ENCODE measurements at places on chromosomes 11 and 22.

DNA sequence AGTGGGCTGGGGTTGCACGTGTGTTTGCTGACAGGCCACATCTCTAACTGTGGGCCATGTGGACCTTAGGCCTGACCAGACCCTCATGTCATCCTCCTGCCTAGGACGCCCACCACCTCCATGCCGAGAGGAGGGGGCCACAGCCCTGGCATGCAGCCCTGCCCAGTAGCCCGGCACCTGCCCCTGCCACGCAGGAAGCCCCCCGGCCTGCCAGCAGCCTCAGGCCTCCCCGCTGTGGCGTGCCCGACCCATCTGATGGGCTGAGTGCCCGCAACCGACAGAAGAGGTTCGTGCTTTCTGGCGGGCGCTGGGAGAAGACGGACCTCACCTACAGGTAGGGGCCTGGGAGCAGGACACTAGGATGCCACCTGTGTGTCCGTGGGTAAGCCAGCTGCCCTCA lies 6.4 kb downstream of the MMP11 start:
- no peak for DNase-seq

- no peak for DNase-seq
Observed at GRCh38 chr11:122050021-122050690, 65.9 kb downstream of the BLID start.

GRCh38 chr11:85826116-85826855 lies 15.3 kb upstream of the SYTL2 start:
- DNase-seq: no peak

DNA sequence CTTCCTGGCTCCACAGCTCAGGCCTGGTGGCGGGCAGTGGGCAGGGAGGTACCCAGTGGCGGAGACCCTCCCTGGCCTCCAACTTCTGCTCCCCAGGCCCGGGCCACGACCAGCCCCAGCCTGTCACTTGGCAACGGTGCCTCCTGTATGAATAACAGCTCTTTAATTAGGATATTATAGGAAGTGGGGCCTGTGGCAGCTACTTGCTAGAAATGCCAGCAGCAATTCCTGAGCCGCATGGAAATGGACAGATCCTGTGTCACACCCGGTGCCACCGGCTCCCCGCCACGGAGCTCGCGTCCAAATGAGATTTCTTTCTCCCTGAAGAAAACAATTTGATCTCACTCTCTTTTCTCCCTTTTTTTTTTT lies 104.5 kb downstream of the CHST1 start:
- peak; percentile 78 for DNase-seq

GRCh38 chr22:37188901-37189466 lies 937 bp upstream of the C1QTNF6 start:
- DNase-seq: no peak

DNA sequence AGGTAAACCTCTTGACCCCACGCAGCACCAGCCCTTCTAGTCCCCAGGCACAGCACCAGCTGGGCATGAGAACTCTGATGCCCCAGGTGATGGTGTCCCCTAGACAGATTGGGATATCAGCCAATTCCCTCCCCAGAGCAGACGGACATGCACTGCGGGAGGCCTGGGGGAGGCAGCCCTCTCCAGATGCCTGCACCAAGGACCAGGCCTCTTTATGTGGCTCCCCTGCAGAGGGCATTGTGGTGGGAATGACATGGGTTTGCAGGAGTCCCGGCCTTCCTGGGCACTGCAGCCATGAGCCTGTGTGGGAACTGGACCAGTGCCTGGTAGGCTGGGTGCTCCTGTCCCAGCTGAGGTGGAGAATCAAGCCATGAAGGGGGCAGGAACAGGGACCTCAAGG lies 25.9 kb downstream of the PPM1F start:
- peak; percentile 75 for DNase-seq

DNA sequence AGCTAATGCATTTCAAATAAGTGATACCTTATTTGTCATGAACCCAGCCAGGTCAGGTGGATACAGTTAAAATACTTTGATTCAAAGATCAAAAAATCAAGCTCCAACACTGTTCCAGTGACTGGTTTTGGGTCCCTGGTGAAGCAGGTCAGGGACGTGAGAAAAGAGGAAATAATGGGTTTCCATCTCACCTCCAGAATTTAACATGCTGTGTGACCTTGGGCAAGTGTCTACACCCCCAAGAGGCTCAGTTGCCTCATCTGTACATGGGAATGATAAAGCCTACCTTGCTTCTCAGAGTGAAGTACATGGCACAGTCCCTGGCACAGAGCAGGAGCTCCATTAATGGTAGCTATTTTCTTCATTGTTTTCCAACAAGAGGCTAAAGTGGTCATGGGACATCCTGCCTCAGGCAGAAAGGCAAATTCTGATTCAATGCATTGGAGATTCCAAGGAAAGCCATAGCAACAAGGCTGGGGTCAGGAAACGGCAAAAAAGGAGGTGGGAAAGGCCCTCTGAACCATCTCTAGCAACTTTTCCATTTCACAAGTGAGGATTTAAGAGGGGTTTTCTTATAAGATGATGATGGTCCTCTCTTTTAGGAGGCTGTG lies 108.5 kb downstream of the CSNK2A3 start:
- no peak for DNase-seq

GRCh38 chr11:35334385-35335090 lies 84.8 kb downstream of the SLC1A2 start:
- DNase-seq: no peak

DNA sequence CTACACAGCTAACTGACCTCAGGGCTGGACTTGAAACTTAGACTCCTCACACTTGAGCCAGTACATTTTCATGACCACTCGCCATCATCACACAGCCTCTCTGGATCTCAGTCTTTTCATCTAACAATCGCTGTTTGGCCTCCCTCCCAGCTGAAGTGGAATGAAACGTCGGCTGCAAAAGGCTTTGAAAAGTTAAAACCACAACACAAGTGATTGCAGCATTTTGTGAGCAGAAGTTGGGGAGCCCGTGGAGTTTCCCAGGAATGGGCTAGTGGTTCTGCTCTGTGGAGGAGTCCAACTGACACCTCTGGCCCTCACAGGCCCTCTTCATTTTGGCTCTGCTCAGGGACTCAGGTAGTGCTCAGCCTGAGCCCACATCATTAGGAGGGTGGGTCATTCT lies 35.9 kb upstream of the TRIM29 start:
- DNase-seq: no peak

GRCh38 chr11:119316016-119316728 lies 758 bp downstream of the MCAM start:
- DNase-seq: peak; percentile 10

DNA sequence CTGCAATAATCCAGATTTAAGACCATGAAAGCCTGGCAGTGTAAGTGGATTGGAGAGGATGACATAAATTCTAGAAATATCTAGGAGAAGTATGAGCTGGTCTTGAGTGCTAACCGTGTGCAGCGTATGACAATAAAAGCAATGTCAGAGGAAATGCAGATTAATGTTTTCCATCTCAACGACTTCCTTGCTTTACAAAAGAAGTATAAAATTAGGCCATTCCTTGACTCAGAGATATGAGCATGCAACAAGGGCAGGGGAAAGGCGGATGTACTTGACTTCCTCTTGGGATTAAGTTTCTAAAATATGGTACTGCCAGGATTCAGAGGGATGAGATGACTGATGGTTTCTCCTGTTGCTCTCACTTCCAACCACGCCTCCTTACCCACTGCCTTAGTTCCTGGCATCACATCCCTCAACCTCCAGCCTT lies 32.3 kb downstream of the ADAMTS15 start:
- DNase-seq: no peak

GRCh38 chr11:82671451-82671850 lies 62.2 kb downstream of the FAM181B start:
- DNase-seq: no peak

DNA sequence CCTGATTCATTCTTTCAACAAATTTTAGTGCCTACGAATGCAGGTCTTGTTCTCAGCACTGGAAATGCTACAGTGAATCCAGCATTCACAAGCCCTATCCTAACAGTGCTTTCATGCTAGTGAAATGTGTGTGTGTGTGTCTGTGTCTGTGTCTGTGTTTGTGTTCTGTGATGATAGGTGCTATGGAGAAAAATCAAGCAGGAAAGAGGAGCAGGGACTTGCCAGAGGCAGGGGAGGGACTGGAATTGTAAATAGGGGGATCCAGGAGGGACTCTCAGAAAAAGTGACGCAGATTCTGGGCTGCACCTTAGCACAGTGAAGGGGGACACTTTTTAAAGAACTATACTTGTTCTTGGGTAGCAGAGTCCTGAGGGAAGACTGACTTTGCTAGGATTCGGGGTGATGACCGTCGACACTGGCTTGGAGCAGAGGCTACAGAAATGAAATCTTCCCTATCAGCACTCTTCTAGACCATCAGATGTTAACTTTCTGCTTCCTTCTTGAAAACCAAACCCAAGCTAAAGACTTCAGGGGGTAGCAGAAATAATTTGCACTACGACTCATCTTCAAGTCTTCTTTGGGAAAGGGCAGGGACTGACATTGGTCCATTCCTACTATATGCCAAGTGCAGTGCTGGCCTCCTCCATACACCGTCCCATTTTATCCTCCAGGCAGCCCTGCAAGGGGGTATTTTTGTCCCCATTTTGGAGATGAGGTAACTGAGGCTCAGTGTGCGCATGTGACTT lies 39.3 kb upstream of the PTPRJ start:
- no peak for DNase-seq

- no peak for DNase-seq
Observed at GRCh38 chr22:30245985-30246813, at the start of gene LIF. TSS of gene LIF (minus strand) at chr22:30246759. CDS start at chr22:30246695, 64 bp downstream.

DNA sequence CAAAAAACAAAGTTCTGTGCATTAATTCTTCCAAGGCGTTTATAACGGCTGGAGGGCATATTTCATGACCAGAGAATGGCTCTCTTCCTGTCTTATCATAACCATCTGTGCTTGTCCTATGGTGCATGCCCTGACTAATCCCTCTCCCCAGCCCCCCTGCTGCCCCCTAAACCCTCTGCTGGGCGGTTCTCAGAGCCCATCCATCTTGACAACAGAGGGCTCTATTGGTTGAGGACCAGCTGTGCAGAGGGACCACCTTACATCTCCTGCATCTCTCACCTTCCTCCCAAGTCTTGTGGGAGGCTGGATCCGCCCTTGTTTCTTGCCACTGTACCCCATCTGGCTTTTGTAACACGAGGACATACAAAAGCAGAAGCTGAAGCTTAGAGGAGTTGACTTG lies 282.1 kb downstream of the MIAT start:
- DNase-seq: no peak

- no peak for DNase-seq
Observed at GRCh38 chr11:128500493-128500892, 86.9 kb downstream of the ETS1 start.

DNA sequence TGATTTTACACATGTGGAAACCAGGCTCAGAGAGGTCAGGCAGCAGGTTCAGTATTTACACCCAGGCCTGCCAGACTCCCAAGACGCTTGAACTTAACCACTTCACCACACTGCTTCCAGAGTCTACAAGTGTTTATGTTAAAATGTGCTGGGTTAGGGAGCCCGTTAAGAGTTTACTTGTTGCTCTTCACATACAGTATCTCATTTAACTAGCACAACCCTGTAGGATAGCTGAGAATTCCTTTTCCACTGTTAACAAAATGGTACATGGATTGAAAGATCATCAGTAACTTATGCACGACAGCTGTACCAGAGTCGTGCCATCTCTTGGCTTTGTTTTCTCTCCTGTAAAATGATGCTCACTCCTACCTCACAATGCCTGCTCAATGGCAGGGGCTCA lies 2.9 kb downstream of the SMCO4 start:
- no peak for DNase-seq

GRCh38 chr11:134207538-134208239 lies 16.1 kb downstream of the NCAPD3 start:
- DNase-seq: no peak

- DNase-seq: no peak
Observed at GRCh38 chr22:38431266-38432010, 23.6 kb downstream of the KCNJ4 start.

- DNase-seq: no peak
Observed at GRCh38 chr11:8714622-8715225, 32.1 kb downstream of the RPL27A start.

DNA sequence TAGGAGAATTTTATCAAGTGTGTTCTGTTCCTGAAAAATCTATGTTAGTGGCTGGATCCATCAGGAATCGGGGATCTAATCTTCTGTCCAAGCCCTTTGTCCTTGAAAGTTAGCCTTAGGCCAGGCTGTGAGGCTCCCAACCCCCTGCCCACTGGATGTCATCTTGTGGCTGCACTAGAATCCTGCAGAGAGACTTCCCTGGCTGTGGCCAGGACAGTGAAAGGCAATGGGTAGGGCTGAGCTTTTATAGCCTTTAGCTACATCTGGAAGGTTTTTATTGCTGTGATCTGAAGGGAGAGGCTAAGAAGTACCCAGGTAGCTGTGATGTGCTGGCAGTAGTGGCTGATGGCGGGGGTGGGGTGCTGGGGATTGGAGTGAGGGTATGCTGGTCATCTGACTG lies 2.1 kb downstream of the OAF start:
- DNase-seq: no peak

- DNase-seq: no peak
Observed at GRCh38 chr11:66891851-66892660, 35.2 kb downstream of the LRFN4 start.

DNA sequence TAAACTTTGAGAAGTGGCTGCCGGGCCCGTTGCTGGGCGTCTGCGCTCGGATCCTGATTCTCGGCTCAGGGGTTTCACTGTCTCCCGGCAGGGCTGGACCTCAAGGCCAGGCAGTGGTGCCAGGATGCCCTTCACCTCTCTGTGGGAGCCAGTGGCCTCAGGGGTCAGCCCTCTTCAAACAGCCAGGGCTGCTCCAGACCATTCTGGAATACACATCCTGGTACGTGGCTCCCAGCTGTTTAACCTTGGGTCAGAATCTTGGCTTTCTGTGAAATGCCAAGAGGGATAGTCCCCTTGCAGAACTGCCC lies 70.5 kb downstream of the MPPED1 start:
- DNase-seq: no peak

- no peak for DNase-seq
Observed at GRCh38 chr22:33034753-33035152, 23.4 kb downstream of the SYN3 start.

DNA sequence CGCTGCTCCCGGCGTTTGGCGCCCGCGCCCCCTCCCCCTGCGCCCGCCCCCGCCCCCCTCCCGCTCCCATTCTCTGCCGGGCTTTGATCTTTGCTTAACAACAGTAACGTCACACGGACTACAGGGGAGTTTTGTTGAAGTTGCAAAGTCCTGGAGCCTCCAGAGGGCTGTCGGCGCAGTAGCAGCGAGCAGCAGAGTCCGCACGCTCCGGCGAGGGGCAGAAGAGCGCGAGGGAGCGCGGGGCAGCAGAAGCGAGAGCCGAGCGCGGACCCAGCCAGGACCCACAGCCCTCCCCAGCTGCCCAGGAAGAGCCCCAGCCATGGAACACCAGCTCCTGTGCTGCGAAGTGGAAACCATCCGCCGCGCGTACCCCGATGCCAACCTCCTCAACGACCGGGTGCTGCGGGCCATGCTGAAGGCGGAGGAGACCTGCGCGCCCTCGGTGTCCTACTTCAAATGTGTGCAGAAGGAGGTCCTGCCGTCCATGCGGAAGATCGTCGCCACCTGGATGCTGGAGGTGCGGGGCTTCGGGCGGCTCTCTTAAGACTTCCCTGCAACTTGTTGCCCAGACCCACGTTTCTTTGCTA lies at the start of gene CCND1:
Gene CCND1 (plus strand): TSS at position 162 of the 587 bp plus-strand sequence. CDS start 158 bp downstream, at position 320.
- DNase-seq: peak; percentile 72

- DNase-seq: peak; percentile 20
Observed at GRCh38 chr11:12689029-12689755, 15.0 kb downstream of the TEAD1 start.

Data from DMS 273 treated with DMSO at 0.1 percent for 48 hours (cell line).